DMS79 (cell line): ENCODE measurements at places on chromosomes 13 and 19.

GRCh38 chr19:30065680-30066606 is 123.9 kb downstream of the URI1 start:
- no peak for DNase-seq

GRCh38 chr19:8662263-8662662 is 31.8 kb downstream of the NFILZ start:
- DNase-seq: no peak

DNA sequence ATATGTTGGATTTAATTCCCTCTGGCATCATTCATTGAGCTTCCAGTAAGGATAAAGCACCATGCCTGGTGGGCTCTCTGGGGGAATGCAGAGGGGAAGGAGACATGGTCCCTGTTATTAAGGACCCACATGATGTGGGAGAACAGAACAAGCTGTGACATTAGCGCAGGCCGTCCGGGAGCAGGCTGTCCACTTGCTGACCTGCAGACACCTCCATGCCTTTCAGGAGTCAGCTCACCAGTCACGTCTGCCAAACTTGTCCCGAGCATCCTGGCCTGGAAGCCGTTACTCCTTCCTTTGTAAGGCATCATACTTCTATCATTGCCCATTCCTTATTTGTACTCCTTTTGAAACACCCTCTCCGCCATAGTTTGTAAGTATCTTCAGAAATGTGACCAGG is 23.4 kb downstream of the B3GLCT start:
- DNase-seq: no peak

- DNase-seq: no peak
Observed at GRCh38 chr13:48656608-48657007, 2.9 kb downstream of the CYSLTR2 start.

DNA sequence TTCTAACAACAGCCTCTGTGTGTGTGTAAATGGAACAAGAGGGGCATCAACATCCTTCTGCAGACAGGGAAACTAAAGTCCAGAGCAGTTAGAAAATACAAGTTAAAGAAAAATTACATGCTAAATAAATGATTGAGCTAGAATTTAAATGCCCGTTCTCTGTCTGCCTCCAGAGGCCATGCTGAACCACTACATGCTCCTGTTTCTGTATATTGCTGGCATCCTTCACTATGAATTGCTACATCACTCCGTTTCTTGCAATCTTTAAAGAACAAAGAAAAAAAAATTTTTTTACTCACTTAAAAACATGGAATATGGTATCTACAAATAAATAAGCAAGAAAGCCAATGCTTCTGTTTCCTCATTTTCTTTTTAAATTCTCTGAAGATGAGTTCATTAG is 47.9 kb downstream of the DCT start:
- DNase-seq: no peak
